H1 (cell line): ENCODE measurements at places on chromosomes 2 and 18. TPM values are rescaled to one million over a fixed set of nuclear protein-coding genes. Genes with fewer than 3 reads are reported as not detected.

- DNase-seq: no peak
Measured at GRCh38 chr2:119142824-119143223, 15.7 kb downstream of the C1QL2 start.

Gene CCDC68
- total RNA-seq: 0.80 and 0.92 TPM in 2 replicates

- DNase-seq: peak; percentile 72
Measured at GRCh38 chr2:26605195-26605998, 35.8 kb downstream of the CIB4 start.

- no peak for DNase-seq
Measured at GRCh38 chr18:79283929-79284328, 111.8 kb upstream of the NFATC1 start.

GRCh38 chr2:37189452-37190153 lies 1.1 kb upstream of the SULT6B1 start:
- DNase-seq: peak; percentile 69

DNA sequence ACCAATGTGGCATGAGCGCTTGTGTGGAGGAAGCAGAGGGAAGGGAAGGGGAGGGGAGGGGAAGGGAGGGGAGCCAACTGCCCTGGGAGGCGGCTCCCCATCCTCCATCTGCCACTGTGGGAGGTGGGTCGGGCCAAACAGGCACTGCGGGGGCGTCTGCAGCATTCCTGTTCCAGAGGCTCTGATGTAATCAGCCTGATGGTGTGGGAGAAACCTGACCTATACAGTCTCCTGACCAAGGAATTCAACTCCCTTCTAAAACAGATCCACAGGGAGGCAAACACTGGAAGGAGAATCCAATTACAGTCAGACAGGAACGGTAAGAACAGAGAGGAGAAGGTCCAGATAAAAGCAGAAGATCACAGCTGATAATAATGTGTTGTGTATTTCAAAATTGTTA lies 88.8 kb downstream of the CD8B2 start:
- no peak for DNase-seq

Gene PRKAG3
- total RNA-seq: not detected in 2 replicates

DNA sequence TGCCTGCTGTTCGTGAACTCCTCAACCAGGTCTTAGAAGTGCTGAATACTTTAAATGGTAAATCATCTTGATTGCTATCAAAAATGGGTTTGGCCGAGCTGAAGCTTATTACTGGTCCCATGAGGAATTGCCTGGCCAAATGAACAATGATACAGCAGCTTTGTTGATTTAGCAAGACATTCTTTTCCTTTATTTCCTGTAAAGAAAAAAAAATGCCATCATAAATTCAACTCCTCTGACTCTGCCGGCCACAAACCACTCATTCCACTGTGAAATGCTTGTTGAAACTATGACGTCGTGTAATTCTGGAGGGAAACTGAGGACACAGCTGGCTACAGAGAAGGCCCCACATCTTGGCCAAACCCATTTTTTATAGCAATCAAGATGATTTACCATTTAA lies 74.2 kb upstream of the ID2 start:
- DNase-seq: no peak

Gene REG1B
- not detected in 2 replicates for total RNA-seq

- DNase-seq: no peak
Measured at GRCh38 chr2:18265614-18266586, 294.6 kb downstream of the RDH14 start.

Gene POTEI
- total RNA-seq: 0.19 and 0.20 TPM in 2 replicates

Gene G6PC2
- not detected in 2 replicates for total RNA-seq

Gene CXCR4
- total RNA-seq: 1.3 and 1.8 TPM in 2 replicates

GRCh38 chr2:66789741-66790140 lies 354.8 kb downstream of the MEIS1 start:
- no peak for DNase-seq

- no peak for DNase-seq
Measured at GRCh38 chr2:174694920-174695319, 69.4 kb downstream of the CHRNA1 start.

GRCh38 chr2:70888366-70888922 lies 47.3 kb upstream of the ATP6V1B1 start:
- no peak for DNase-seq

GRCh38 chr2:42367835-42368234 lies 6.8 kb upstream of the COX7A2L start:
- DNase-seq: no peak

DNA sequence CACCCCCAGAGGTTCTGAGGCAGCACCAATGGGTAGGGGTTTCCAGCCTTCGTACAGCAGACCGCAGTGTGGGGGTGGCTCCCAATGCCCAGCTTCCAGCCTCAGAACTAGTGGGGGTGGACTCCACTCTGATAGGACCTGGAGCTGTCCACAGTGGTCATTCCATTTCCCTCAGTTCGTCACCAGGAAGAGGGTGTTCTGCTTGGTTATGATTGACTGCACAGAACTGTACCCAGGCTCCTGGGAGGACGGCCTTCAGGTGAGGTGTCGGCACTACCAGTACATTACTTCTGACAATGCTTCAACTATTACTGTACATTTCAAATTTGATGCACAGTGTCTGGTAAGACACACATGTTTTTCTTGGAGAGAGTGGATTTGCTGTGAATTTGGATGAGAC lies 150.3 kb upstream of the CAPN13 start:
- DNase-seq: no peak

DNA sequence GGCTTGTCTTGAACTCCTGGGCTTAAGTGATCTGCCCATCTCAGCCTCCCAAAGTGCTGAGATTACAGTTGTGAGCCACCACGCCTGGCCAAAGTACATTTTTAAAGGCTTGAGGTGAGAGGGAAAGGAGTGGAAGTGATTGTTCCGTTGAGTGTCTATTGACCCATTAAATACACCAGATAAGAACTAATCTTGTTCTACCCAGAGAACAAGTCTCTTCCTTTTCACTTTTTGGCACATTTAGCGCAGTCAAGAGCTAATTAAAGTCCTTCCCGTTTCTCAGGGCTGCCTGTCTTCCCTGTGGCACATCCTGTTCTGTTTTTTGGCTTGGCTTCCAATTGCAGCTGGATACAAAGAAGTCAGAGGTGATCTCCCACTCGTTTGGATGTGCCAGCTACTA lies 172.3 kb downstream of the ALPK2 start:
- no peak for DNase-seq

Gene AP1S3
- 19.7 and 20.2 TPM in 2 replicates for total RNA-seq

GRCh38 chr2:53498210-53498609 lies 269.4 kb upstream of the CHAC2 start:
- DNase-seq: no peak

Gene EDAR
- not detected in 2 replicates for total RNA-seq

Gene OSBPL6
- total RNA-seq: 5.6 and 7.2 TPM in 2 replicates

GRCh38 chr2:231415029-231415428 lies 19.5 kb downstream of the B3GNT7 start:
- DNase-seq: no peak

Gene ANKRD53
- 0.39 and 0.55 TPM in 2 replicates for total RNA-seq

DNA sequence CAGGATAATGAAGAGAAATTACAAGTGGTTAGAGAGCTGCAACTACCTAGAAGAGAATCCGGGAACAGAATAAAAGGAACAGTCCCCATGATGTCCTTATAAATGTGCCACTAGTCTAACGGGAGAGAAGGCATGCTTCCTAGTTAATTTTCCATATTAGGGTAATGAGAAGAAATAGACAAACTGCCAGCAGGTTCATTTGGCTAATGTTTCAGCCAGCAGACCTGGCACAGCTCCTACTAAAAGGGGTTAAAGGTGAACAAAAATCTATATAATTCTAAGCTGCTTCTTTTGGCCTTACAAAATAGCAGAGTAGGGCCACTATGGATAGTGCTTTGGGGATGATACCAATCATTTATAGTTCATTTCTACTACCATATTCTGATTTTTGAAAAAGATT lies 845.3 kb upstream of the GCFC2 start:
- no peak for DNase-seq

DNA sequence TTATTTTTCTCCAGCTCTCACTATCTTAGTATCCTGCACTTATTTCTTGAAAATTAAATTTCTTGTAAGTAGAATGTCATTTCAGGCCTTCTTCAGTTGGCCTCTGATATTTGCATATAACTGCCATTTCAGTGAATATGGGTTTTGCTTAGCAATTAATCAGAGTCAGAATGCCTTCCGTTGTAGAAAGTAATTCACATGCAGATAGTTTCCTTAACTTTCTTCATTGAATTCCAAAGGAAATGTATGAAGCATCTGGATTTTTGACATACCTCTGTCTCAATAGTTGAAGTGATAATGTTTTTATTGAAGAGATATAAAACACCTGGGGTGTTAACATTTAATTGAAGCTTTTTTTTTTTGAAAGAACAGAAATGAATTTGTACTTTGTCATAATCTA lies 914.1 kb upstream of the NXPH2 start:
- no peak for DNase-seq

DNA sequence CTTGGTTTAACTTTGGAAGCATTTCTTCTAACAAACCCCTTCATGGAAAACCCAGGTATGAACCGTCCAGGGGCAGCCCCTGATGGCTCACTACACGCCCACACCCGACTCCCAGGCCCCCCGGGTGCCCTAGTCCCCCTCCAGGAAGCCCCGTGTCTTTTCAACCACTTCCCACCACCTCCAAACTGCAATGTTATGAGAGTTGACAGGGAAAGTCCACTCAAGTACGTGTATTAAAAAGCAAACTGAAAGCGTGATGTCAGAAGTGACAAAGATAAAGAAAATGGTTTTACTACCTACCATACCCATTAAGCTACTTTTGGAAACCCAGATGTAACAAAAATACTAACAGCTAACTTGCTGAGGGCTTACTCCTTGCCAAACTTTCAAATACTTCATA lies 51.5 kb downstream of the L3MBTL4 start:
- no peak for DNase-seq

GRCh38 chr18:59988098-59988706 lies 88.4 kb downstream of the PMAIP1 start:
- no peak for DNase-seq

DNA sequence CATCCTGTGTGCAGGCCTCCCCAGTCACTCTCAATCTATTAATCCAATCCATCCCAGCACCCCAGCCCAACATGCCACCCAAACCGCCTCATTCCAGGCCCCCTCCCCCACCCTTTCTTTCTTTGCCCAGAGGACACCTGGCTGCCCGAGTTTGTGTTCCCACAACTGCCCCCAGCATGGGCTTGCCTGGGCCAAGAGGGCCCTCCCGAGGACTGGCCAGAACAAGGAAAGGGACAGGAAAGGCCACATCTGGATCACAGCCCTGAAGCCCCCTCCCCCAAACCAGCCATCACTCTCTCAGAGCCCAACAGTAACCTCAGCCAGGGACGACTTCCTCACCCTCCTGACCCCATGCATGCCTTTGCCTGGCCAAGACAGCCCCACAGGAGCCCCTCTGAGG lies 1.2 kb downstream of the TNS1 start:
- DNase-seq: no peak

Gene SPP2
- total RNA-seq: not detected in 2 replicates

DNA sequence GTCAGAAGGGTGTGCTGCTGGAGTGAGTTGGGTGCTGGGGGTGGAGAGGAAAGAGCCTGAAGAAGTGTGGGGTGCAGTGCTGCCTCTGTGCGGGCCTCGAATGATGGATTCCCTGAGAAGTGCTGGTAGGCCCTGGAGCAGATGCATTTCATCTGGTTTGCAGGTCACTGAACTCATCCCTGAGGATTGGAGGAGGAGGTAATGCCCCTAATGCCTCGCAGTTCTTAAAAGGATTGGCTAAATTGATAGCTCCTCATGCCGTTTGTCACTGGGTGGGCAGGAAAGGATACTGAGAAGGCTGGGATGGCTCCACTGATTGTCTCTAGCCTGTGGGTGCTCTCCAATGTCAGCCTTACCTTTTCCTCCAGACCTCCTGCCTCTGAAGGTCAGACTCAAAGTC lies 74.1 kb downstream of the CTIF start:
- DNase-seq: no peak

Gene RBM44
- total RNA-seq: 0.21 and 0.43 TPM in 2 replicates

DNA sequence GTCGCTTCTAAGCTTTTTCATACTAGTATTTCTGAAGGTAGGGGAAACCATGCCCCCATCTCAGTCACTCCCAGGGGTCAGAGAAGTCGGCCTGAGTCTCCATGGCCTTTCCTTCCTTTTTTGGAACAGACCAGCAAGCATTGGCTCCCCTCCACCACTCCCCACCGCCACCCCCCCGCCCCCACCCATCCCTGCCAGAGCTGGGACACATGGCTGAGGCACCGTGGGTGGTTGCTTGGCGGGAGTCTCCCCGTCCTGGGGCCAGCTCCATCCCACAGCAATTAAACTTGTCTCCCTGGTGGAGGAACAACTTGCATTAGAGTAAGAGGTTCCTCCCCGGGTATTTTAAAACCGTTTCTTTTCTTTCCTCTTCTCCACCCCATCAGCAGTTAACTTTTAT lies 100.8 kb upstream of the TFPI start:
- no peak for DNase-seq

- no peak for DNase-seq
Measured at GRCh38 chr2:194696690-194697089, 960.3 kb upstream of the SLC39A10 start.

DNA sequence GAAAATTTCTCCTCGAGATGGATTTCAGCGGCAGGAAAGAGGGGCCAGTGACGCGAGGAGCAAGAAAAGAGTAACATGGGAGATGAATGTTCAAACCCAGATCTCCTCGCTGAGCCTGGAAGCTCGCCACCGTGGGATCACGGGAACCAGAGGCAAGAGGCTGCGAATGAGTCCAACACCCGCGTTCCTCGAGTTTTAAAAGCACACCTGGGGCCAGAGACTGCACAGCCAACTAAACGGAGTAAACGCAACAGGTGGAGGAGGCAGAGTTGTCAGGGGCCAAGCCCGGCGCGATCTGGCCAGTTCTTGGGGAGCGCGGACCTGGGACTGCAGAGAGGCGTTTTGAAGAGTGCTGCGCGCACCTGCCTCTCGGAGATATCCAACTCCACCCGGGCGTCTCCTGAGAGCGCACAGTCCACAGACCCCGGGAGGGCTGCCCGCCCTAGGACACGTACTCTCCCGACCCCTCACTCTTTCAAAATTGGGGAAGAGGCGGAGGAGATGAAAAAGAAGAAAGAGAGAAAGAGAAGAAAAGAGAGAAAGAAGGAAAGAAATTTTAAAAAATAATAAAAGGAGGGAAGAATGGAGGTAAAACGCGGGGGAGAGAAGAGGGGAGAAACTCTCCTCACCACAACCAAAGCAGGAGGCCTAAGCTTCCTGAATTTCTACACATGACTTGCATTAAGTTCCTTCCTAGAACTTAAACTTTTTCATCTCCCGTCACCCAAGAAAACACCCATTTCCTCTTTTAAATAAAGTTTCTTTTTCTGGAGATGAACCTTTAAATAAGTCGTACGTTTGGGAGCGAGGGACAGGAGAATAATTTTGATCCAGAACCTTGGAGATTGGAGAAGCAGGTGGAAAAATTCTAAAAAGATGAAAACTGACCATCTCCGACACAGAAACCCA lies 5.3 kb upstream of the PAX3 start:
- DNase-seq: no peak

- no peak for DNase-seq
Measured at GRCh38 chr2:15189216-15189615, 371.9 kb downstream of the NBAS start.

GRCh38 chr18:79692056-79692455 lies 12.5 kb downstream of the CTDP1 start:
- no peak for DNase-seq
